Effector CD4-positive, alpha-beta T cell (primary cell): ENCODE measurements at places on chromosomes 1 and 21.

DNA sequence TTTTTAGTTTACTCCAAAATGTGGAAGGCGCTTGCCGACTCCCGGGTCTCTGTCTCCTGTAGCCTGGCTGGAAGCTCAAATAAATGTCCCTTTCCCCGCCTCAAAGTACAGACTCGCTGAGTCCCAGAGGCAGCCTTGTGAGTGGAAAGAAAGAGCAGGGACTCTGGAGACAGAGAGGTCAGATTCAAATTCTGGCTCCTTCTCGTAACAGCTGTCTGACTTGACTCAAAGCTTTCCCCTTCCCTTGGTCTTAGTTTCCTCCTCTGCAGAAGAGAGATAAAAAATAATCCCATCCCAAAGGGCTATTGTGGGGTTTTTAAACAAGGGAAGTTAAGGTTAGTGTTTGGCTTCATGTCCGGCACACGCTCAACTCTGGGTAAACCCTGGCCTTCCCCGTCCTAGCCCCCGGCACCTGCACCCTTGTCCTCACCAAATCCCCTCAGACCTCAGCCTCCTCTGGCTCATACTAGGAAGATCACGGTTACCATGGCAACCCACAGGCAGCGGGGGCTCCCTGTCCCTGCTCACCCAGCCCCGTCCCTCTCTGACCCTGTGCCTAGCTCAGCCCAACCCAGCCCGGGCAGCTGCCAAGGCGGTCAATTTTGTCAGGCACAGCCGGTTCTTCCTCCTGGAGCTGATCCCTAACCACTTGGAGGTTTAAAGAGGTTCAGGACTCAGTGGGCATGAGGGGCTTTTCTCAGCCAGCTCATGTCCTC is 49.2 kb upstream of the IGSF21 start:
- no peak for DNase-seq

GRCh38 chr1:1058921-1059493 is 15.1 kb downstream of the RNF223 start:
- DNase-seq = no peak

DNA sequence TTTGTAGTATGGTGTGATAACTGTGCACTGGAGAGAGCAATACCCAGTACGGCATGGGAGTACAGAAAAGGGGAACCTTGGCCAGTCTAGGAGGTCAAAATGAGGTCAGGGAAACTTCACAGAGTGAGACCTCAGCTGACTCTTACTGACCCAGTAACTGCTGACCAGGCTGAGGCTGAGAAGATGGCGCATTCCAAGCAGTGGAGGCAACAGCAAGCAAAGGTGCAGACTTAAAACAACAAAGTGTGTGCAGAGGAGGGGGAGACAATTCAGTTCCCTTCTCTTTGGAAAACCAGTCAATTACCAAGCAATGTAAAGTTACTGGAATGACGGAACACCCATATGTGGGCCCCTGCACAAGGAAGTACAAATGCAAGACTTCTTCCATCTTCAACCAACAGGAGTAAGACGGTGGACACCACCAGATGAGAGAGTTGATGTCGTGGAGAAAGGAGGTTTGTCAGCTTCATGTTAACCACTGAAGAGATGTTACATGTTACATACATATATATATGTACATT is 54.6 kb upstream of the PRDX6 start:
- DNase-seq = no peak

GRCh38 chr1:228222548-228222947 is 14.7 kb downstream of the OBSCN start:
- no peak for DNase-seq

GRCh38 chr1:20143318-20143717 is 4.2 kb downstream of the PLA2G2F start:
- DNase-seq = no peak

DNA sequence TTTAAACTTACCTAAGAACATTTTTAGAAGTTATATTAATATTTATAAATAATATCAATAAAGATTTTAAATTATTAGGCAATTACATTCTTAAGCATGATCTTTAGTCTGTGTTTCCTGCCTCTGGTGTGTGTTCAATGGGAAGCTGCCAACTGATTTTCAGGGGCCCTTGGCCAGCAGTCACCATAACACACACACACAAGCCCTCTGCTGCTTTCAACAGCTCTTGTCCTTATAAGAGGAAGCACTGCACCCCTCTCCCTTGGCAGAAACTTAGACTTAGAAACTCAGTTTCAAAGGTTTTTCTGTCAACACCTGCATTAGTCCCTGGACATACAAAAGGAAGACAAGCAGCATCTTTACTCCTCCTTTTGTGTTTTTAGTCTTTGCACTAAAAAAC is 81.4 kb downstream of the VAV3 start:
- no peak for DNase-seq

DNA sequence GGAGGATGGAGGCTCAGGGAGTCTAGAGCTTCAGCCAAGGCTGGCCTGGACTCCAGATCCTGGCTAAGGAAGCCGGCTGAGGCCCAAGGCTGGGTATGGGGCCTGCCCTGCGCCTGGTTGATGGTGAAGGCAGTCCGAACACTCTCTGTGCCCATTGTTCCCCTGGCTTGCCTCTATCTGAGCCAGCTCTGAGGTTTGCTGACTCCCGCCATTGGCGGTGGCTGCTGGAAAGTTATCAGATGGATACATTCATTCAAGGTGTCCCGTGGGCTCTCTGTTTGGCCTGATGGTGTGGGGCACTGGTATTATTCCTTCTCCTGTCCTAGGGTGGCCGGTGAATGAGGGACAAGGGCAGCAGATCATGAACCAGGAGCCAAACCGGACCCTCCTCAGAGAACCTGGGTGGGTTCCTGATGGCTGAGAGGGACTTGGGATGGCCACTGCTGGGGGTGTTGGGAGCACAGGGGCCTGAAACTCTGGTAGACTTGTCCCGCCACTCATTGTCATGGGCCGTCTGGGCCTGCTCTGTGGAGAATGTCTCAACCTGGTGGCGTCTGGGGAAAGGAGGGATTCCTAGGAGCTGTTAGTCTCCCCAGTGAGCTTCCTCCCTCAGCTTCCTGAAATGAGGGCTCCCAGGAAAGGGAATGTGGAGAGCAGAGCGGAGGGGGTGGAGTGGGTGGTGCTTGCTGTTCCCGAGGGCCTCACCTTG is 22.2 kb downstream of the SLC26A9 start:
- no peak for DNase-seq

GRCh38 chr1:198318085-198318484 is 161.3 kb downstream of the NEK7 start:
- no peak for DNase-seq

DNA sequence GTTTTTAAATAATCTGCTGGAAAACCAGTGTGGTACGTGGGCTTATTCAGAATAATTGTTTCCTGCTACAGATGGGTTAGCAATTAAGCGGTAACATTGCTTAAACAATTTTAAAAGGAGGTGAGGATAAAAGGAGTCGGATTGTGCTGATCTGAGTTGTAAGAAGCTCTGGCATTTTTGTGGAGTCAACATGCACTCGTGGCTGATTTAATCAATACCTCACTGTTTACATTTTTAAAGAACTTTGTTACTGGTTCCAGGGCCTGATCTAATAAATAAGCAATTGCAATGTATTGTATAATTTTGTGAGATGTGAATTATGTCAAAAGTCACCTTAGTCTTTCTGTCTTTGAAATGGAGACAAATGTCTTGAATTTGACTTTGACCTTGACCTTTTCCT is 474.0 kb downstream of the SETD4 start:
- no peak for DNase-seq

DNA sequence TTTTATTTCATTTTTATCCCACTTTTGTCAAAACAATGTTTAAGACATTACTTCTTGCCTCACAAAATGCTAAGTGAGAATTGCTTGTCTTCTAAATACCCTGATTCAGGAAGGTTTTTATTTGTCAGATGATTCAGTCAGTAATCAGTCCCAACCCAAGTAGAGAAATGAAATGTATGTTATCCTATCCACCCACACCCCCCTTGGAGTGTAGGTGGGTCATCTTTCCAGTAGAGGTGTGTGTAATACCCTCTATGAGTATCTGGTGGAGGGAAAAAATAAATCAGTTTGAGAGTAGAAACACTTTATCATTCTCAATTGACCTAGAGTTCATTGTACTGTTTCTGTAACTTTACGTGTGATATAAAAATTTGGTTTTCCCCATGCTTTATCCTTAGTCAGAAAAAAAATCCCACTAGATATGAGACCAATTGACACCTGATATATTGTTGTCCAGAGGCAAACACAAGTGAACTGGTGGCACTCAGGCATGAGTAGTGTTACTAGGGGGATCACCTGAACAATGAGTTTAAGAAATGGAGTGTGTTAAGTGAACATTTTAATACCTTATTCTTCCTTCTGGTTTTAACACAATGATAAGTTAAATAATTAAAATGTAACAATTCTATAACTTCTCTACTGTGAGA is 153.8 kb upstream of the C1orf105 start:
- no peak for DNase-seq

GRCh38 chr1:46547481-46548383 is 3.7 kb downstream of the KNCN start:
- DNase-seq = no peak

DNA sequence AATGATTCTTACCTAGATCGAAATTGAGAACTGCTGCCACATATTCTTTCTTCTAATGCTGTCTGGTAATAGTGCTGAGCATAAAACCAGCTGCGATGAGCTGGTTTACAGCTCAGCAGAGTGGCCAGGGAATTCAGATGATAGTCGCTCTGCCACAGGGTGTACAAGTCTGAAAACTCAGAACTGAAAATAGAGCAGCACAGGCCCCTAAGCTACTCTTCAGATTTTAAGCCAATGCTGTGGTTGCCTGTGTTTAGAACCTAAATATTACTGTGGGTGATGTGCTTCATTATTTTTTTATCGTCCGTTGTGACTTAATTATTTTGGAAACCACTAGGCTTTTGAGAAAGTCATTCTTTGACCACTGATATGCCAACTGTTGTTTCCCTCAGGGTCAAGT is 152.0 kb downstream of the ADGRL4 start:
- DNase-seq = no peak

DNA sequence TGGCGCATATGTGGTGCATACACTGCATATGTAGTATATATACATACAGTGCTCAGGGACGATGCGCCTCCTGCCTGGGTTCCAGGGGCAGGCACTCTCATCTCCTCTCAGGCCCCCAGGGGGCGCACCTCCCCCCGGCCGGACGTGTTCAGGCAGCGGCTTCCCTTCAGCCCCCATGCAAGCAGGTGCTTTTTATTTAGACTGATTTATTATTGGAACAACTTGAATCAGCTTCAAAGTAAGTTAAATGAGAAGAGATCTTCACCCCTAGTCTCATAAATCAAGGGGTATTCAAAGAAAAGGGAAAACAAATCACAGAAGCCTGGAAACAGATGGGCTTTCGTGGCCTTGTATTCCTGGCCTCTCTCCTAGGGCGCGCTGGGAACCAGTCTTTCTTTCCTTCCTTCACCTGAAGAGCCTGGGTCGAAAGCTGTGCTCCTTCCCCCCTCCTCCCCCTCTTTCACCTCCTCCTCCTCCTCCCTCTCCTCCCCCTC is 64.6 kb downstream of the UBIAD1 start:
- DNase-seq = peak; percentile 55

DNA sequence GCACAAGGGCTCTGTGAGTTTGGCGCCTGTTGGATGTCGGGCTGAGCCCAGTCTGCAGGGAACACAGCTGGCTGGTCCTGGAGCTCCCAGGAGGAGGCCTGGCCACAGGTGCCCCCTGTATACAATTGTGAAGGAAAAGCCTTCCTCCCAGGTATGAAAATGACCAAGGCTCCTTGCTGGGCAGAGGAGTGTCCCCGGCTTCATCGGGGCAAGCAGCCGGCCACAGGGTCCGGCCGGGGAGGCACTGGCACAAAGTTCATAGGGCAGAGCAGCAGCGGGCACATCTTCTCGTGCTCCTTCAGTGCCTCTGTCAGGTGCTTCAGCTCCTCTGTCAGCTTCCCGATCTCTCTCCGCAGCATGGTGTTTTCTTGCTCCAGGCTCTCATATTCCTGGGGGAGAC is 13.0 kb downstream of the BATF3 start:
- DNase-seq = no peak

DNA sequence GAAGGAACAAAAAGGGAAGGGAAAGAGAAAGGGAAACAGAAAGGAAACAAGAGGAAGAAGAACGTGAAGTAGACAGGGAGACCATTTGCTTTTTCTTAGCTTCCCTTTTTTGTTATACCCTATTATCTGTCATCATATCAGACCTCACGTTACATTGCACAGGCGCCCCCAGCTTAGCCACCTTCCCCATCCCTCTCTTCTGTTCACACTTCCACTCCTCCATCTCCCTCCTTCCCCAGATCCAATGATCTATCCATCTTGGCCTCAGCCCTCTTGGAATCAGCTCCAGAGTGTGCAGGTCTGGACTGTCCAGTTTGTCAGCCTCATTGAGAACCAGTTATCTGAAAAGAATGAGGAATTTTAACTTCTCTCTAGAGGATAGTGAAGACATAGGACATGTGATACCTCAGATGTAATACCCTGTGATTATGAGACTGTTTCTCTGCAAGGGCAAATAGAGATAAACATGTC is 101.1 kb upstream of the ERRFI1 start:
- DNase-seq = no peak
